HCT116 (cell line): ENCODE measurements at places on chromosomes 11 and 22.

DNA sequence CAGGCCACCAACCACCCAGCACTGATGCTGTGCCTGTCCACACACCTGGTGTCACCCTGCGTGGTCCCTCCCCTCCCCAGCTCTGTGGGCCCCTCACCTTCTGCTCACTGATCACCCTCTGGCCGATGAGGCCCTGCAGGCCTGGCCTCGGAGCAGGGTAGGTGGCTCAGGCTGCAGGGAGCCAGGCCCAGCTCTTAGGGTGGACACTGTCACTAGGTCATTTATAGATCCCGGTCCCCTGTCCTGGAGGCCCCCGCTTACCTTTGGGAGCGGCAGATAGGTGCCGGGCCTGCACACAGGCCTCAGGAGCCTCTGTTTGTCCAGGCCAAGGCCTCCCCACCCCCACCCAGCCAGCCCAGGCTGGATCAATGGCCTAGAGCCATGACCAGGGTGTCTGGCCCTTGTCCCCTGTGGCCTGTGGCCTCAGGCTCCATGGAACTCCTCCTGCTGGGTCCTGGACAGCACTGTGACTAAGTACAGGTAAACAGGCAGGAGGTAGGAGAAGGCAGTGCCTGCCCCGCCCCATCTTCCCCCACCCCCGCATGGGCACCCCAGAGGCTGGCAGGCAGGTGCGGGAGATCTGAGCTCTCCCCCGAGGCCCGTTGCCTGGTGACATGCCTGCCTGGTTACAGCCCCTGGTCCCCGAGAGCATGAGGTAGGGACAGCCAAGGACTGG lies at the start of gene TMPRSS6:
Gene TMPRSS6 (minus strand): TSS at position 472 of the 676 bp plus-strand sequence. CDS start 6,296 bp downstream, outside the sequence.
- no peak for DNase-seq

DNA sequence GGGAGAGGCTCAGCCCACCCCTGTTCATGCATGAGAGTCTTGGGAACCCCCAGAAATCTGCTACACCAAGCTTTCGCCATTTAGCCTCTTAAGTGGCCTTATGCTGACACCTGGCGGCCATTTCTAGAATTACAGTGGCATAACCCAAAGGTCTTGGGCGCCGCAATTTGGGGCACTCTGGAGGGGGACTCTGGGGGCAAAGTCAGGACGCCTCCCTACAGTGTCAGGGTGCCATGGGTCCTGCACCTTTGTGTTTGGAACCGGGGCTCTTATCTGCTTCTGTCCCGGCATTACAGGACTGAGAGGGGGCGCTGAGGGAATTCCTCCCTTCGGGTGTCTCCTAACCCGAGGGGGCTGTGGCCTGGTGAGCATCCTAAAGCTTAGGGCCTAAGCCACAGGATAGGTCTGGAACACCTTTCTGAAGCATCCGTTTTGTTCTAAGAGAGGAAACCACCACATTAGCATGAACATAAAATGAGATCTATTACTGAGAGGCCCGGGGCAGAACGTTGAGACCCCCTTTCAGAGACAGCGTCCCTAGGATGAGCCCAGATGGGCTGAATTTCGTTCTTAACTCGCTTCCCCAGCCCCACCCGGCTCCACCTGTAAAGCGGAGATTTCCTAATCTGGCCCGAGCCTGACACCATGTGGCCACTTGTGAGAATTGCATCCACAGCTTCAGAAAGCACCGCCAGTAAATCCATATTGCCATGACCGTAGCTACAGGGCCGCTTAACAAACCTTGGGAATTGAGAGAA lies 9.3 kb downstream of the INS start:
- DNase-seq, result peak; percentile 75

DNA sequence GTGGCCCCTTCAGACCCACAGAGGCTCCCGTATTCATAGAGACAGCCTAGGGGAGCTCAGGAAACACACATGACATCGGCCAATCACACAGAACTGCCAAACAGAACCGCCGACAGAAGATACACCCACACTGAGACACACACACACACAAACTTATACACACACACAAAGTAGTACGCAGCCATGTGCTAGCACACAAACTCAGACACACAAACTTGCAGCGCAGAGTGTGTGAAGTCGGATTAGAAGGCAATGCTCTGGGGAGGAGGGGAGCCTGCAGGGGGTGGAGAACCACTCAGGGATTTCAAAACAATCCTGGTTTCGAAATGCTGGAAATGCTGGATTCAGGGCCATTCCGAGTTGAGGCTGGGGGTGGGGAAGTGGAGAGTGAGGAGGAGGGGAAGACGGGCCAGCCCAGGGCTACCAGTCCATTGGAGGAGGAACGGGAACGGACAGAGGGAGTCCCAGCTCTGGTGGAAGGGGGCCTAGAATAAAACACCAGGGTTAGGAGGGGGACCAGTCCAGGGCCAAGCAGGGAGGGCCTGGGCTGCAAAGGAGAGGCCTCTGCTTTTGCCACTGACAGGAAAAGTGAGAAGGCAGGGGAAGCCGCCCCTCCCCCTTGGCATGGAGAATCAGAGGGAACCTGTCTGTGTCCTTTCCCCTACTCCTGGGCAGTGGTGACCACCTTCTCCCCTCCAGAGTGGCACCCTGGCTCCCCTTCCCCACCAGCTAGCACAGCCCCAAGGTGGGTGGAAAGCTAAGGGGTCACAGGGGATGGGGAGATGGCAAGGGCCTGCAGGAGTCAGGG lies 4.4 kb downstream of the BCL9L start:
- DNase-seq, result no peak

GRCh38 chr11:107689317-107690202 lies 22.3 kb downstream of the SLN start:
- peak; percentile 54 for DNase-seq

DNA sequence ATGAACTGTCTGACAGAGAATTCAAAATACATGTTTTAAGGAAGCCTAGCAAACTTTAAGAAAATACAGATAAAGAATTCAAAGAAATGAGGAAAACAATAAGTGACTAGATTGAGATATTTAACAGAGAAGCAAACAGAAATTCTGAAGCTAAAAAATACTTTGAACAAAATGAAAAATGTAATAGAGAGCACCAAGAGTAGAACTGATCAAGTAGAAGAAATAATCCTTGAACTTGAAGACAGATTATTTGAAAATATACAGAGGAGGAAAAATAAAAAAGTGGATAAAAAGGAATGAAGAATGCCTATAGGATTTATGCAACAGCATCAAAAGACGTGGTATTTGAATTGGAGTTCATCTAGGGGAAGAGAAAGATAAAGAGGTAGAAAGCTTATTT lies 101.9 kb upstream of the OR4B1 start:
- no peak for DNase-seq

GRCh38 chr22:26981111-26981510 lies 323.7 kb downstream of the MIAT start:
- no peak for DNase-seq

DNA sequence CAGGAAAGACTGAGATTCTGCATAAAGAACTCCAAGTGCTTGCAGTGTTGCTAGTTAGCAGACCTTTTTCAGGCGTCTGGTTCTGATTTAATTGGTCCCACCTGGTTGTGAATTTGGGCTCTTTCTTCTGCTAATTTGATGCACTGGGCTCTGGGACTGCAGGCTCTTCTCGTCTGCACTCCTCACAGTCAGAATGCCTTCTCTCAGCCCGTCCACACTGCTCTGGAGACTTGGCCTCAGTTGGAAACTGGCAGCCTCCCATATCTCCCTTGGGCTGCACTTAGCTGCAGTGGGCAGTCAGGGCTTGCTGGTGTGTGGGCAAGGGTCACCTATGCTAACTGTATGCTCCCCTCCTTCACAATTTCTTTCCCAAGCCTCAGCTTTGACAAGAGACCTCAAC lies 1.5 kb downstream of the TRIM6 start:
- DNase-seq, result no peak

DNA sequence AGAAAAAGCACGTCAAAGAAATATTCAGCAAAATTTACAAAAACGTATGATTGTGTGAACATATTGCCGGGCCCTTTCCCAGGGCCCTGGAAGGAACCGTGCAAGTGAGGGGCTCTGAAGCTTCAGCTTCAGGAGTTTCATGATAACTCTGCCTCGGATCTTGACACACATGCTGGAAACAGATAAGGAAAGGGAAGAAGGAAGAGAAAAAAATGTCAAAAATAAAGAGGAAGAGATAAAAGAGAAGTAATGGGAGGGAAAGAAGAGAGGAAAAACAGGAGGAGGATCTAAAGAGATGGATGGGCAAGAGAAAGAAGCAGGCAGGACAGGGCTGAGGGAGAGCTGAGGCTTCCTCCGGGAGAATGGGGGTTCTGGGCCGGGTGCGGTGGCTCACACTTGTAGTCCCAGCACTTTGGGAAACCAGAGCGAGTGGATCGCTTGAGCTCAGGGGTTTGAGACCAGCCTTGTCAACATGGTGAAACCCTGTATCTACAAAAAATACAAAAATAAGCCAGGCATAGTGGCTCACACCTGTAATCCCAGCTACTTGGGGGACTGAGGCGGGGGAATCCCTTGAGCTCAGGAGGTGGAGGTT lies 2.7 kb upstream of the TMPRSS4 start:
- no peak for DNase-seq

GRCh38 chr11:17179970-17180369 lies 27.8 kb downstream of the PIK3C2A start:
- DNase-seq, result no peak

DNA sequence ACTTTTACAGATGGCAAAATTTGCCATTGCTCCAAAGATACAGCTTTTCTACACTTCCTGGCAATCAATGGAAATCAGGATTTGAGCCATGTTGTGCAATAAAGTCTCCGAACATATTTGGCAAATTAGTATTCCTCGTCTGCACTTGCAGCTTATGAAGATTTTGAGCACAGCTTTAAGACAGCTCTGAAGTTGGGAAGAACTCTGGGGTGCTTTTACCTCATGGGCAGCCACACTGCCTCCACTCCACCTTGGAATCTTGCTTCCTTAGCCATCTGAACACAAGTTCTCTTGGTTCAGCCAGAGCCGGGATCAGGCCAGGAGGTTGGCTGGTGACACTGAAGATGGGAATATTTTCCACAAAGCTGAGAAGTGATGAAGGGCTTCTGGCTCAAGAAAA lies 191.2 kb downstream of the CWF19L2 start:
- DNase-seq, result no peak

GRCh38 chr11:73152086-73152853 lies 10.2 kb upstream of the FCHSD2 start:
- DNase-seq, result no peak

DNA sequence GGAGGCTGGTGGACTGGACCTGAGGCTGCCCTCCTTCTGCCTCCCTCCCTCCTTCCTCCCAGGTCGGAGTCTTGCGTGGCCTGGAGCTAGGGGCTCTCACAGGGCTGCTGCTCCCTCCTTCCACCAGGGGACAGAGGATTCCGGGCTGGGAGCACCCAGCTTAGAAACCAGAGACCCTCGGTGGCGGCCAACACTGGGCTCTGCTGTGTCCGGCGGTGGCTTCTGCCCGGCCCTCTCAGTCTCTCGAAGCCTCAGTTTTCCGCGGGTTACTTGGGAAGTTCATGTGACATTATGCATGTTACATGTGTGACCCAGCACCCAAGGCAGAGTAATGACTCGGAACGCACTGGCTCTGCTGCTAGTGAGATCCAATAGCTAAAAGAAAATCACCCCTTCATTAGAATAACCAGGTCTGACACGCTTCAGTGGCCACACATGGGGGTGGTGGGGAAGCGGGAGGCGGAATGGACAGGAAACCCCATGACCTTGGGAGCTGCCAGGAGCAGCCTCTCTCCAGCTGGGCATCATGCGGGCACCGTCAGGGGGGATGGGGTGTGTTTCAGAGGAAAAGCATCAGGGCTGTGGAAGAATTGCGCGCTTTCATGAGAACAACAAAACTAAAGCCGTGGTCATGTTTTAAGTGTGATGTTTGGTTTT lies 5.9 kb upstream of the MRGPRG start:
- DNase-seq, result no peak

DNA sequence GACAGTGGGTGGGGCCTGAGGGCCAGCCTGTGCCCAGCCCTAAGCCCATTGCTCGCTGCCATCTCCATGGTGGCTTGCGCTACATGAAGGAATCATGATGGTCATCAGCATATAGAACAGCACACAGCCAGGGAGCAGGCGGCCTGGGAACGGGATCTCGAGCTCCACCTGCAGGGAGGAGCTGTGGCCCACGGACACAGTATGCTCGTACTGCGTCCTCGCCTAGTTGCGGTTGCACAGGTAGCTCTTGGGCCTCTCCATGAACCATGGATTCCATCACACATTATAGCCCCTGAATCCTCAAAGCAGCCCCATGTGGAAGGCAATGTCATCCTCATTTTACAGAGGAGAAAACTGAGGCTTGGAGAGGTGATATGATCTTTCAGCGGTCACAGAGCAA lies 15.1 kb downstream of the SEC14L4 start:
- DNase-seq, result no peak

DNA sequence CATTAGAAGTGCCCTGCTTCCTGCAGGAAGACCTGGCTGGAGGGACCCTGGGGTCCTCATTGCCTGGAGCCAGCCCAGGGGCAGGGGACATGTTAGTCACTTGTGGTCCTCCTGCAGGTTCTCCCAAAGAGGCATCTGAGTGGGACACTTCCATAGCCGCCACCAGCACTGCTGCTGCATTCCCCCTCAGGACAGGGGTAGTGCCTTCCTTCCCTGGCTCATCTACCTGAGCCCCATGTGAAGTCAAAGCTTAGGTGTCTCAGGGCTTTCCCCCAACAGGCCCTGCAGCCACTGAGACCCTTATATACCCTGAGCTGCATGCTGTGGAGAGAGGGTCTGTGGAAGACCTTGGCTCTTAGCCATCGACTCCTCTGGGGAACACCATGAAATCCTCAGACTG lies 45.0 kb upstream of the VPREB1 start:
- DNase-seq, result no peak

GRCh38 chr22:49420651-49421050 lies 407.0 kb downstream of the BRD1 start:
- DNase-seq, result no peak
